Iris pigment epithelial cell (primary cell): ENCODE measurements at places on chromosomes 13 and 19.
A peak's percentile ranks its signal among the peaks of the same experiment; 100 is the strongest.

DNA sequence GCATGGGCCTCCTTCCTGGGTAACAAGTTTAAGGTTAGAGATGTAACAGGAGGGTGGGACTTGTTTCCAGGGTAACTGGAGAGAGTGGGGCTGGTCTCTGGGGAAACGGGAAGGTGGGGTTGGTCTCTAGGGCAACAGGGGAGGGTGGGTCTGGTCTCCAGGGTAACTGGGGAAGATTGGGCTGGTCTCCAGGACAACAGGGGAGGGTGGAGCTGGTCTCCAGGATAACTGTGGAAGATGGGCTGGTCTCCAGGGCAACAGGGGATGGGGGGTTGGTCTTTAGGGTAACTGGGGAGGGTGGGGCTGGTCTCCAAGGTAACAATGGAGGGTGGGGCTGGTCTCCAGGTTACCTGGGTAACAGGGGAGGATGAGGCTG is 36.5 kb downstream of the SPTBN4 start:
- no peak for DNase-seq

GRCh38 chr13:59391696-59392095 is 772.0 kb downstream of the DIAPH3 start:
- DNase-seq: peak; percentile 74

DNA sequence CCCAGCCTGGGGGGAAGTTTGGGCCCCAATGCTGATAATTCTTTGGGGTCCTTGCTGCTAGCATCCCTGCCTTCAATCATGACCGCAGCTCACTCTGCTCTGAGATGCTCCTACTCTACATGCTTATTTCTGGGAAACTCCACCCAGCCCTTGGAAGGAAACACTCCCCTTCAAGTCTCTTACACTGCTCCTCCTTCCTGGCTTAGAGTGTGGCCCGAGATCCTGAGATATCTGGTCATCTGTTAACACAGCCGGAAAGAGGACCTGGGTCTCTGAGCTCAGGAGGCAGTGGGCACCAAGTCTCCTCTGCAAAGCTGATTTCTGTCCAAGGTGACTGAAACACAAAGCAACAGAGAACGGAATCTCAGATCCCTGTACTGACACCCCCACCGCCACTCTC is 33.0 kb downstream of the CYP4F2 start:
- no peak for DNase-seq

DNA sequence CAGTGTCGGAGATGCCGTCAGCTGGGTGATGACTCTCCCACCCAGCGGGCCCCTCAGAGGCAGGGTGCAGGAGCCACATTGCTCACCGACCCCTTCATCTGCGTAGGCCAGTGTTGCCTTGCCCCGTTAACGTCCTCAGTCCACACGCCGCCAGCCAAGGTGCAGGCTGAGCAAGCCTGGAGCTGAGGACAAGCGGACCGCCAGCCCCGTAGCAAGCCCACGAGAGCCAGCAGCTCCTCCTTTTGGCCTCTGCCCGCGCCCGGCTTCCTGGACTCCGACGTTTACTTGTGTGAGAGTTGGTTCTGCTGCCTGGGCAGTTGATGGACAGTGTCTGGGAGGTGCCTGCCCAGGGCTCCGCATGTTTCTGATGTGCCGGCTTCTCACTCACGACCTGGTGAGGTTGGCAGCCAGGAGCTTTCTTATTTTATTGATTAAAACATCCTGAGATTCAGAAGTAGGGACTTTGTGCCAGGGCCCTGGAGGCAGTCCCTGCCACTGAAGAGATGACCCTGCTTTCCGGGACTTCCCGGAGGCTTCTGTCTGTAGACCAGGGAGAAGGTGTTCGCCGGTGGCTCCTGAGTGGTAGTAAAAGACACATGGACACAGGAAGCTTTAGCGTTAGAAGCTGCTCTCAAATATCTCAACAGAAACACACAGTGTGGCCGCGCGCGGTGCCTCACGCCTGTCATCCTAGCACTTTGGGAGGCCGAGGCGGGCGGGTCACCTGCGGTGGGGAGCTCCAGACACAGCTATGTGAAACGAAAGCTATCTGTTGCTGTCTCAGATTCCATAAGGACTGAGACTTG is 5.8 kb downstream of the DAZAP1 start:
- no peak for DNase-seq

DNA sequence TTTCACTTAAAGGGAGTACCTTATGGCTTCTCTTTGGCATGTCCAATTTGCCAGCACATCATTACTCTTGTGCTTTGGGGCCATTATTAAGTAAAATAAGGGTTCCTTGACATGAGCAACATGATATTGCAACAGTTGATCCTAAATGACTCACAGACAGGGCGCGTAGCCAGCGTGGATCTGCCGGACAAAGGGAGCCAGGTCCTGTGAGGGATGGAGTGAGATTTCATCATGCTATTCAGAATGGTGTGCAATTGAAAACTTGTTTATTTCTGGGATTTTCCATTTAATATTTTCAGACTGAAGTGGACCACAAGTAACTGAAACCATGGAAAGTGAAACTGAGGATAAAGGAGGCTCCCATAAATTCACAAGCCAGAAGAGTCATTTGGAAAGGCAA is 48.6 kb upstream of the WASF3 start:
- peak; percentile 93 for DNase-seq

GRCh38 chr19:38654628-38655055 is 7.2 kb downstream of the ACTN4 start:
- DNase-seq: peak; percentile 56

DNA sequence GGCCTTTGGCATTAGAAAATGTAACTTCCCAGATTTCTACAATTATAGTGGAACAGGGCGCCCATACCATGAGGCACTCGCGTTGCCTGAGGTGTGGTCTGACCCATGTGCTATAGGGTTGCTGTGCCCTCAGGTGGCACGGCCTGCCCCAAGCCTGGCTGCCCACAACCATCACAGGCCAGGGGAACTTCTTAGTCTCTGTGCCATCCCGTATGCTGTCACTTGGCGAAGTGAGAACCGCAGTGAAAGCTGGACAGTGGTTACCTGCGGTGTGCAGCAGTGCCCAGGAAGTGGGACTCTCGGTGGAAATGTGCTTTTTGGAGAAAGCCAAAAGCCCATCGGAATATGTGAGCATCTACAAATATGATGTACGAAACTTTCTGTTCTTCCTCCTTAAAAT is 88.2 kb upstream of the GPR183 start:
- DNase-seq: no peak

DNA sequence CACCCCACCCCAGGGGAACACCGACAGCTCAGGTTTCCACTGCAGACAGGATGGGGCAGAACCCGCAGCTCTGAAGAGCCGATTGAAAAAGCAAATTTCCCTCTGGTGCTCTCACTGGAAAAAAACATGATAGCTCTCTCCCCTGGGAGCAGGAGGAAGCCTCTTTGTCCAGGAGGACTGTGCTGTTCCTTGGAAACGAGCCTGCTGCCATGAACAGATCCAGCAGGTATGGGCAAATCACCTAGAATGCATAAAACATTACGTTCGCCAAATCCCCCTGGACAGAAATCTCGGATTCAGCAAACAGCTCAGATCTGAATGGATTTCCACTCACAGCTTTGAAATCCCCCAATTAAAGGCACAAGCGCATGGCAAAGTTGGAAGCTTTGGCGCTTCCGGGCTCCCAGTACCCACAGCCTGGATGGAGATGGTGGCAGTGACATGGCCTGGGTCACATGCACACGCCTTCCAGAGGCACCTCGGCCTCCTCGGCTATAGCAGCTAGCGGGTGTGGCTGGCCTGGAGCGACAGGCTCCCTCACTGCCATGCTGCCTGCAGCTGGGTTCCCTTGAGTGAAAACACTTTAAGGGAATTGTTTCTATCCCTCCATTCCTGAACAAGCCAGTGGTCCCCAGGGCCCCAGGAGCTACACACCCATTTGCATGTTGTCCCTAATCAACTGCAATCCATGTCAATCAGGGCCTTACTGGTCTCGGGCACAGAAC is 59.1 kb downstream of the CEBPG start:
- DNase-seq: no peak

- DNase-seq: no peak
These were observed 5.4 kb downstream of the FUT5 start for GRCh38 chr19:5864725-5865486.

DNA sequence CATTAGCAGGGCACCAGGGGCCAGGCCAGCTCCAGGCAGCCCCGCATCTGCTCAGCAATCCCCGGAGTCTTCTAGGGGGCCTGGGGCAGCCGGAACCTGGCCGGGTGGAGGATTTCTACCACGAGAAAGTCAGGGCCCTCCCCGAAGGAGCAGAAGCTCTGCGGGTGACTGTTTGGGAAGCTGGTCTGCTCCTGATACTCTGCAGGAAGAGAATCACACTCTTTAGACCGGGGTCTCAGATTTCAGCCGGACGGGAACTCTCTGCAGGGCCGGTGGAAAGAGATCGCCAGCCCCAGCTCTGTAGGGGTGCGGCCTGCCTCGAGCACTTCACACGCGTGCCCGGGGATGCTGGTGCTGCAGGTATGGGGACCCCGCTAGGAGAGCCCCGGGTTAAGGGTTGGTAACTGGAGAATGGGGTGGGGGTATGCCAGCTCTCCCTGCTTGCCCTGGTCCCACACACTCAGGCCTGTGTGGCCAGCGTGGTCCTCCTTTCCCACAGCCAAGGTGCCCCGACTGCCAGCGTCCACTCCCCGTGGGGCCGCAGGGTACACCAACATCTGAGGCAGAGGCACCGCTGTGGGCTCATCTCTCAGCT is 20.1 kb downstream of the RASA3 start:
- peak; percentile 44 for DNase-seq

DNA sequence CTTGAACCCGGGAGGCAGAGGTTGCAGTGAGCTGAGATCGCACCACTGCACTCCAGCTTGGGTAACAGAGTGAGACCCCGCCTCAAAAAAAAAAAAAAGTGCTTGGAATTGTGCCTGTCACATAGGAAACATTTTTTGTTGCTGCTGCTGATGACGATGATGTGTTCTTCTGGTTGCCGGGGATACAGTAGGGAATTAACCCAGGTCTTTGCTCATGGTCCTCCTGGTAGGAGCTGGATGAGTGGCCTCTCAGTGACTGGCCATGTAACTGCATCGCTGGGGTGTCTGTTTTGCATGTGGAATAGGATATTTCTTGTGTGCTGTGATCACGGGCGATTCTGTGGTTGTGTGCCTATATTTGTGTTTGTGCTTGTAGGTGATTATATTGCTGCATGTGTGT is 4.7 kb upstream of the CNFN start:
- no peak for DNase-seq

- peak; percentile 33 for DNase-seq
These were observed 108.3 kb downstream of the DOCK9 start for GRCh38 chr13:98869408-98870090.
